Liver (tissue), 10 donors: ENCODE measurements at places on chromosomes 3 and 15. TPM values are rescaled to one million over a fixed set of nuclear protein-coding genes. Genes with fewer than 3 reads are reported as not detected.

SLC6A1 gene
- 26.2 TPM for total RNA-seq

RASL12 gene
- 0.70 TPM for total RNA-seq

IGSF10 gene
- total RNA-seq = 1.6 TPM

CIDEC gene
- total RNA-seq = 0.59 TPM

SKOR1 gene
- 0.05 TPM for total RNA-seq

MCTP2 gene
- 9.9 TPM for total RNA-seq
